ENCODE measurements at places on chromosomes 16 and 17.

- DNase-seq, result no peak
Measured at GRCh38 chr16:4081521-4082021, 34.7 kb downstream of the ADCY9 start.

GRCh38 chr16:66988197-66988788 lies at the start of gene CES4A:
Gene CES4A (plus strand): TSS chr16:66988589. CDS start chr16:66988773, 184 bp downstream.
- no peak for DNase-seq

DNA sequence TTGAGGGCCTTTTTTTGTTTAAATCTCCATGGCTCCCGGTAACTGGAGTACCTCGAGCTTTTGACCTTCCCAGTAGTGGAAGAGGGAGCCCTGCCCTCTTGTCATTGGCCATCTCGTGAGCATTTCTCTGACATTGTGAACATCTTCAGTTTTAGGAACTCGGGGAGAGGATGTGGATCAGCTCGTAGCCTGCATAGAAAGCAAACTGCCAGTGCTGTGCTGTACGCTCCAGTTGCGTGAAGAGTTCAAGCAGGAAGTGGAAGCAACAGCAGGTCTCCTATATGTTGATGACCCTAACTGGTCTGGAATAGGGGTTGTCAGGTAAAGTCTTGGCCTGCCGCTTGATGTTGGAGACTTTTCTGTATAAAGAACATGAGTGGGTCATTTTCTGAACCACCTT lies 24.3 kb downstream of the NTAN1 start:
- DNase-seq, result no peak

DNA sequence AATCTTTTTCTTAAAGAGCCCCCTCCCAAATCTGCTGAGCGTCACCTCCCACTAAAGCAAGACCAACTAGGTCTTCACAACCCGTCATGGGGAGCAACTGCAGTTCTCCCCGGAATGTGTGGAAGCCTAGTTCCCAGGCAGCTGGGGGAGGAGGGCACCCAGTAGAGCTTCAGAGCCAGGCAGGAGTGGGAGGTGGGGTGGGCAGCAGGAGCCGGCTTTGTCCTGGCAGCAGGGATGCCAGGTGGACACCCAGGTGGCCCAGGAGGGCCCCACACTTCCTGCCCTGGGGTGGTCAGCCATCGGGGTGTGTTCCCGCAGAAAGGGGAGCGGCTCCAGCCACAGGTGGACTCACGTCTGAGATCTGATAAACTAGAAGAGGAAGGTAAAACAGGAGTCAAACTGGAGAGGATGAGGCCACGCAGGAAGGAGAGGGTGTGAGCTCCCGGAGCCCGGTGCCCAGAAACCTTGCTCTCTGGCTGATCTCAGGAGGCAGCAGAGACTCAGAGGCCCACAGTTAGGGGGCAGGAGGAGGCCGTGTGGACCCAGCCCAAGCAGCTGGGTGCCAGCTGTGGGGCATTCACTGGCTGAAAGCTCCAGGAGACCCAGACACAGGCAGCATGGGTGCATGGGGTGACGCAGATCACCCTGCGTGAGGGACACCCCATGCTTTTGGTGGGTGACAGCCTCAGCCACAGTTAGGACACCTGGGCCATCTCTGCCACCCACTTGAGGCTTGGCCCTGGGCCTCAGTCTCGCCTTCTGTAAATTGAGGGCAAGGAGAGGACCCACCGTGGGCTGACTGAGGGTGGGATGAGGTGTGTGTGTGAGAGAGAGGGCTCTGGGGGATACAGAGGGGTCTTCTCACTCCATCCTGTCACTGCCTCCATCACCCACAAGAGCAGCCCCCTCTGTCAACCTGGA lies 260.8 kb upstream of the TNRC6C start:
- no peak for DNase-seq

DNA sequence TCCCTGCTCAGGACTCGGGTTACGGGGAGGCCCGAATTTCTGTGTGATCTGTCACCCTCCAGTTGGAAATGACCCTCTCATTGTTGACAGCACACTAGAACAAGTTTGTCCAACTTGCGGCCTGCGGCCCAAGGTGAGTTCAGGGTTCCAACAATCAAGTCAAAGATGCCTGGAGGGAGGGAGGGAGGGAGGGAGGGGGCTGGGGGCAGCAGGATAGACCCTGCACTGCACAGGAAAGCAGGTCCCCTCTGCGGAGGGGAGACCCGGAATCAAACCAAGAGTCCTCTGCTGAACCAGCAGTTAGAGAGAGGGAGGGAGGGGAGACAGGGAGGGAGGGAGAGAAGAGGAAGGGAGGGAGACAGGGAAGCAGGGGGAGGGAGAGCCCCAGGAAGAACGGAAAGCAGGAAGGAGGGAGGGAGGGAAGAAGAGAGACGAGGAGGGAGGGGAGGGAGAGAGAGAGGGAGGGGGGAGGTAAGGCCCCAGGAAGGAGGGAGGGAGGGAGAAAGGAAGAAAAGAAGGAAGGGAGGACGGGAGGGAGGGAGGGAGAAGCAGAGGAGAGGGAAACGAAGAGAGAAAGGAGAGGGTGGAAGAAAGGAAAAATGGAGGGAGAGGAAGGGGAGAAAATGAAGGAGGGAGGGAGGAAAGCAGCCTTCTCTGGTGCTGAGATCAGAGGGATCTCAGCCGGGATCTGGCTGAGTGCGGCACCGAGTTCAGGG lies 96.7 kb upstream of the CDH5 start:
- no peak for DNase-seq

DNA sequence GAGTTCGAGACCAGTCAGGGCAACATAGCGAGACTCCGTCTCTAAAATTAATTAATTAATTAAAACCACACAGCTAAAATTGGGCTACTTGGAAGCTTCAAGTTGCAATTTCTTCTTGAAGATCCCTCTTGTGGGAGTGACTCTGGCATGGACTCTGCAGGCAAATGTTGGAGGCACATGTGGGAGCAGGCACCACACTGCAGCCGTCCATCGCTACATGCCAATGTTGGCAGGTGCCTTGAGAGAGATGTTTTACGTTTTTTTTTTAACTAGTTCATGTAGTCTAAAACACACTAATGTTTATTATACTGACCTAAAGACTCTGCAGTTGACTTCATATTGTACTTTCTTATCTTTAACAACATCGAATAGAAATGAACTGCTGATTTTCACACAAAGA lies 7.9 kb upstream of the CCL8 start:
- DNase-seq, result no peak

DNA sequence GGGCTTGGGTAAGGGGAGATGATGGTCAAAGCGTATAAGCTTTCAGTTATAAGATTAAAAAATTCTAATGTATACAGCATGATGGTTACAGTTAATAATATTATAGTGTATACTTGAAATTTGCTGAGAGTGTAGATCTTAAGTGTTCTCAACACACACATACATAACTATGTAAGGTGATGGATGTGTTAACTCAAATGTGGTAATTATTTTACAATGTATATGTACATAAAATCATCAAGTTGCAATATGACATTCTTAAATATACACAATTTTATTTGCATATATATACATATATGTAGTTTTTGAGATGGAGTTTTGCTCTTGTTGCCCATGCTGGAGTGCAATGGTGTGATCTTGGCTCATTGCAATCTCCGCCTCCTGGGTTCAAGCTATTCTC lies 7.2 kb downstream of the ZKSCAN2 start:
- no peak for DNase-seq

- no peak for DNase-seq
Measured at GRCh38 chr16:65068151-65068740, 53.6 kb downstream of the CDH11 start.

DNA sequence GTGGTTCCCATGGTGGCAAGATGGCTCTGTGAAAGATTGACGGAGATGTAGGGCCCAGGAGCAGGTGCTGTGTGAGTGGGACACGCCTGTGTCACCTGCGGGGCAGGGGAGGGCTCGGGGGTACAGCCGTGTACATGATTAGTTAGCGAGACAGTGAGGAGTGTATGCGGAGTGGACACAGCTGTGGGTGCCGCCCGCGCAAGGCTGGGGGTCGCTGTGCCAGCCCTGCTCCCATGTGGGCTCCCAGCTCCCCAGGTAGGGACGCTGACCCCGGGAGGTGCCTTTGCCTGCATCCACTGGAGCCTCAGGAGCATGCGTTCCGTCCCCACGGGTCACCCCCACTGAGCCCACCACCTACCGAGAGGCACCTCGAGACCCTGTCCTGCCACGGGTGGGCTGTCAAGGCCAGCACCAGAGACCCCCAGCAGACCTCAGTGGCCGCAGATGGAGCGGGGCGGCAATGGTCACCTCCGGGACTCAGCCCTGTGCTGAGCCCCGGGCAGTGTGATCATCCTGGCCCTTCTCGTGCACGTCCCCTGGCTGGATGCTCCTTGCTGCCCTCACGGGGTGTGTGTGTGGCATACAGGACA lies 7.4 kb downstream of the CAPN15 start:
- no peak for DNase-seq

- DNase-seq, result no peak
Measured at GRCh38 chr16:14289692-14290340, 218.7 kb downstream of the MRTFB start.

DNA sequence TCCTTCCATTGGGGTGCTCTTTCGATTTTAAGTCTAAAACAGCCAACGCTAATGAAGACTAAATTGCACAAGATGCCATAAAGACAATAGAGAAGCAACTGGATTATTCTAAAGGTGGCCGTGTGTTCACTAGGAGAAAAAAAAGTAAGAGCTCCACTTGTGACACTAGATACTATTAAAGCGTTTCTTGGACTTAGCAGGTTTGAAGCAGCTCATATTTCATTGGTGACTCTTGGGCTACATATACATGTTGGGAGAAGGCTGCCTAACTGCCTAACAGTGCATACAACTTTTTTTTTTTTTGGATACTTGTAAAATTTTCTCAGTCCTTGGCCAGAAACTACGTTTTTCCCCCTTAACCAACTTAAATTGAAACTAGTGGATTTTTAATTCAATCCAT lies 111.8 kb upstream of the NOG start:
- DNase-seq, result no peak

GRCh38 chr16:69239851-69240250 lies 52.9 kb downstream of the SNTB2 start:
- DNase-seq, result no peak

All from cortex of kidney (tissue), 1 donor.